Stimulated activated CD4-positive, alpha-beta T cell treated with anti-CD3 and anti-CD28 coated beads, Interleukin-12 subunit alpha, Interleukin-12 subunit beta, amount 100 ng/mL, for 24 hours (primary cell): ENCODE measurements at places on chromosomes 1 and 21.

- DNase-seq = no peak
These were observed 61.3 kb downstream of the ROR1 start for GRCh38 chr1:63835128-63835527.

DNA sequence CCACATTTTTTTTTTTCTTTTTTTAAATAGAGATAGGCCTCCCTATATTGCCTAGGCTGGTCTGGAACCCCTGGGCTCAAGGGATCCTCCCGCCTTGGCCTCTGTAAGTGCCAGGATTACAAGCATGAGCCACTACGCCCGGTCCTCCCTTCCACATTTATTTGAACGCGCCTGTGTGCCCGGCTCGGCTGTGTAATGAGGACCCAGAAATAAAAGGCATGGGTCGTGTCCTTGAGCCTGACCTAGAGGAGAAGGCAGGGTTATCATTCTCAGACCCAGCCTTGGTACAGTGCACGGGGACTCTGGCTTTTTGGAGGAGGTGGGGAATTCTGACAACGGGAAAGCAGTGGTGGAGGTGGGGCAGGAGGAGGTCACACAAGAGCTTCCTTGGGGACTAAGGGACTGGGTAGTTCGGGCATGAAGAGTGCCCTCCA lies 841 bp downstream of the CENPF start:
- no peak for DNase-seq

DNA sequence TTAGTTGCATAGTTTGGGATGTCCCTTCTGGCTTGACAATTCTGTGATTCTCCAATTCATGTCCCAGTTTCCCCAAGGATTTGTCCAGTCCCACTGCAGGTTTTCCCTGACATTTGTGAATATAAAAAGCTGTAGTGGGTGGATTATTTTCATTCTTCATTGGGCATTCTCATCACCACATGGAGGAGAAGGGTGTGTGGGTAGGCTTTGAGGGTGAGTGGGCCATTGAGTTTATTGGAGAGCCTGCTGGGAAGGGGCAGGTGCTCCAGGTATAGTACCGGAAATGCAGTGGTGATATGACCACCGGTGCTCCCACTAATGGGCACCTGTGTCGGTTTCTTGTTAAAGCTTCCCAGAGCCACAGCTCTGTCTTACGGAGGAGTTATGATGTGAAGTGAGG lies 74.5 kb downstream of the CNIH3 start:
- no peak for DNase-seq

- DNase-seq = no peak
These were observed 9.8 kb upstream of the F5 start for GRCh38 chr1:169595764-169596711.

- no peak for DNase-seq
These were observed 247.0 kb upstream of the LYPLAL1 start for GRCh38 chr1:218926631-218927030.

GRCh38 chr1:6351480-6352137 lies 42.0 kb downstream of the ACOT7 start:
- no peak for DNase-seq

DNA sequence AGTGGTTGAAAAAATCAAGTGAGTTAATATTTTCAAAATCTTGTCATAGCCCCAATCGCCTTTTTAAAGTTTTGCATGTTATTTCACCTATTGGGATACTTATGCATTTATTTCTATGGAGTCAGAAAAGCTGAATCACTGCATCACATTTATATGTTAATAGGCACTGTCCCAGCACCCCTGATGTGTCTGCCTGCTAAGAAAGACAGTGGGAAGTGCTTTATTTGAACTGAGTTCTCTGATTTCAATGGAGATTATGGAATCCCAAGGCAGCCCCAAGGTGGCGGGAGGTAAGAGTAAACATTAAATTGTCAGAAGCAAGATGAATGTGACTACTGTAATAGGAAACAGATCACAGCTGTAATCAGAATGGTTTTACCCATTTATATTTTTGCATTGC lies 2225.7 kb downstream of the NCAM2 start:
- DNase-seq = no peak

DNA sequence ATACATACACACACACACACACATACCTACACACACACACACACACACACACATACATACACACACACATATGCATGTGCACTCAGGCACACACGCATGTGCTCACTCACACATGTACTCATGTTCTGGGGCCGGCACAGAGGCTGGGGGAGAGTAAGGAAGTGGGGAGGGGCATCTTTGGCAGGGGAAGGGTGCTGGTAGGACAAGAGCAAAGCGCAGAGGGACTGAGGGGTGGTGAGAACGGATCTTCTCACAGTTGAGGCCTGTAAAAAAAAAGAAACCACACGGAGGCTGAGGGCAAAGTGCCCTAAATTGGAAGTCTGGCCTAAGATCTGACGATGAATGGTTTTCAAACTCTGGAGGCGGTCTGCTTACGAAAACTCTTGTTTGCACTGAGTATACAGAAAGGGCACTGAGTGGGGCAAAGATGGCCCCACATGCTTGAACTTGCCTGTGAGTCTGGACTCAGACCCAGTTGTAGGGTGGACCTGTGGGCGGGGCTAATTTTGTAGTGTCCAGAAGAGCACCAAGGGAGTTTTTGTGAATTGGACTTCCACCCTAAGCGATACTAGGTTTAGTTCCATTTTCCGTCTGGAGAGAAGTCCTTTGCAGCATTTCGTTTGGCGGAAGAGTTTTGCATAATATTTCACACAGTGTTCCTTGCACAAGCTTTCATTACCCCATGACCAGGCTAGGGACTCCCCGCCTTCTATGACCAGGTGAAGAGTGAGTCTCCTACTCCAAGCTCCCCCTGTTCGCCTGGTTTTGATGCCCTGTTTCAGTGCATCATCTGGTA lies 79.3 kb upstream of the LYST start:
- no peak for DNase-seq

- DNase-seq = no peak
These were observed 24.0 kb downstream of the SPATA21 start for GRCh38 chr1:16413191-16413590.

DNA sequence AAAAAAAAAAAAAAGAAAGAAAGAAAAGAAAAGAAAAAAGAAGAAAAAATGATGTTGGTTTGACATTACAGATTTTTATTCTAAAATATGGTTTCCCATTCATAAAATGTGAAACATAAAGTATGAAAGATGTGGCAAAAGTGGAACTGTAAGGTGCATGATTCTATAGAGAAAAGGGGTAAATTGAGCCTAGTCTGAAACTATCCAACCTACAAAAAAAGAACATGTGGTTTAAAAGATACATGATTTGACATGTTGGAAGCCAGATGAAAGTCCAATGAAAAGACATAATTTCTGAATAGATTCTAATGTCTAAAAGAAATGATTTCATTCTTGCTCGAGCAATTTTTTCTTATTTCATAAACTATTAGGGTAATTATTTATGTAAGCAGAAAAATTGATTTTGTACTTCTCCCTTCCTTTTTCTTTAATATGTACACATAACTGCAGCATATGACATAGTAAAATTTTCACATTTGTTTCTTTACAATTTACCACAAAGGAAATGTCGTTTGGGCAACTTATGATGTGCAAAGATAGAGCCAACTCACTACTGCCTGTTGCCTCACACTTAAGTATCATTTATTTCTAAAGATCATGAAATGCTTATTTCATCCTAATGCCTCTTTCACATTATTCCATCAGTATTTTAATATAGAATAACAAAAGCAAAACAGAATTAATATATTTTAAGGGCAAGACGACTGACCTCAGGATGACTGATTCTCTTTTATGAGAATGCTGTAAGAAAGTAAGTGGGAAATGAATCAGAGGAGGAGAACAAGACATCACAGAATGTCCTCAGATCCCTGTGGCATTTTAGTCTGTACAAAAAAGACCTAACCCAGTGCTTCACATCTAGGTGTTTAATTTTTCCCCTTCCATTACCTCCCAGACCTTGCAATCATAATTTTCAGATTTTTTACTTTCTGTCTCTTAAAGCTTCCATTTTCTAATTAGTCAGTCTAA lies 165.8 kb upstream of the HMCN1 start:
- no peak for DNase-seq

DNA sequence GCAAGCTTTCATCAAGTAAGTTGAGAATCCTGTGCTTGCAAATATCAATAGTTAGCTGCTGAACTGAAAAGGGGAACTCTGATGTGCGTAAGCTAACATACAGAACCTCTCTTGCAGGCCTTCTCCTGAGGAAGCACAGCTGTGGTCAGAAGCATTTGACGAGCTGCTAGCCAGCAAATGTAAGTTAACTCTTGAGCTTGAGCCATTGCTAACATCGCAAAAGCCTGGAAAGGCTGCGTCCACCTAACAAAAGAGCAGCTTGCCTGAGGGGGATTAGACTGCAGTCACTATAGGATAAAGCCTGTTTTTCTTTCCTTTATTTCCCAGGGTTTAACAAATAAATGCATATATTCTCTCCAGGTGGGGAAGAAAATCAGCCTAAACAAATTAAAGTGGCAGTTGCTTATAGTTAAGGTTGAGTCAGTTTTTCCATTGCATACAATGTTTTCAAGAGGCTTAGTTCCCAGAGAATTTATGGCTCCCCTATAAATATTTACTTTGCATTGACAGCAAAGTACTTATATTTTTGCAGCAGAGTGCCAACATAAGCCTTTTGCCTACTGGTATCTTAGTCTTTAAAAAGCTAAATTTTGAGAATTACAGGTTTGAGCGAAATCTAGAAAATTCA lies 1.5 kb downstream of the RGS2 start:
- DNase-seq = no peak

DNA sequence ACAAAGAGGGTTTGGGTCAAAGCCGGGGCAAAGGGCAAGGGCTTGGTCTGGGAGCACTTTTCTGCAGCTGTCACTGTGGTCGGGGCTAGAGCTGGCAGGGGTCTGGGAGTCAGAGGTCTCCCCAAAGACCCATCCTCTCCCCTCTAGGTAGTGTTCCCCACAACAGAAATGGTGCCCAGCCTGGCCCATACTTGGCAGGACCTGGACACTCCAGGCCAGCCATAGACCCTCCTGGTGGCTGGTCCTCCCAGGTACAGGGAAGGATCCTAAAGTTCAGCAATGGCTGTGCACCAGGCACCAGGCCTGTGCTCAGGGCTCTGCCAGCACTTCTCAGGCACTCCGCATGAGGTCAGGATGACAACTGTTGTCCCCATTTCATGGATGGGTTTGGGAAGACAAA lies 11.0 kb downstream of the ESPN start:
- DNase-seq = no peak

GRCh38 chr1:9422321-9422720 lies 116.9 kb upstream of the SLC25A33 start:
- no peak for DNase-seq

GRCh38 chr1:86696522-86696921 lies 7.9 kb upstream of the SH3GLB1 start:
- no peak for DNase-seq

GRCh38 chr1:2593251-2593878 lies 6.8 kb downstream of the PRXL2B start:
- DNase-seq = no peak

GRCh38 chr1:21524686-21525339 lies 15.6 kb downstream of the ALPL start:
- DNase-seq = no peak

- no peak for DNase-seq
These were observed 116.9 kb downstream of the EDEM3 start for GRCh38 chr1:184637664-184638240.

GRCh38 chr1:17833661-17834501 lies 78.7 kb downstream of the ACTL8 start:
- DNase-seq = no peak

DNA sequence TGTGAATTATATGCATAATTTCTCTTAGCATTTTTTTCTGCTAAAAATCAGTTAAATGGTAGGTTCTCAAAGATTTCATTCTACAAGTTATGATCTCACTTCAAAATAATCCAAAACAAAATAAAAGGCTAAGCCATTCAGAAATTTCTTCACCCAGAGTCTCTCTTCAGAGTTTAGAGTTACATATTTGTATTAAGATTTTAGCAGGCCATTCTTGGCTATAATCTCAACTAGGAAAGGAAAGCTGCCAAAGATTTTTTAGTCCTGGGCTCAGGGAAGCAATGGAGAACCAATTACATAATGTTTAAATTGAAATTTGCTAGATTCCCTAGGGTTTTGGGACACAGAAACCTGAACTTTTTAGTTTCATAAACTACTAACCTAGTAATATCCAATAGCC lies 245.0 kb downstream of the USH2A start:
- DNase-seq = no peak

GRCh38 chr1:190667914-190668313 lies 190.2 kb upstream of the BRINP3 start:
- no peak for DNase-seq

- no peak for DNase-seq
These were observed 1.5 kb upstream of the POU2F1 start for GRCh38 chr1:167219194-167219593.

DNA sequence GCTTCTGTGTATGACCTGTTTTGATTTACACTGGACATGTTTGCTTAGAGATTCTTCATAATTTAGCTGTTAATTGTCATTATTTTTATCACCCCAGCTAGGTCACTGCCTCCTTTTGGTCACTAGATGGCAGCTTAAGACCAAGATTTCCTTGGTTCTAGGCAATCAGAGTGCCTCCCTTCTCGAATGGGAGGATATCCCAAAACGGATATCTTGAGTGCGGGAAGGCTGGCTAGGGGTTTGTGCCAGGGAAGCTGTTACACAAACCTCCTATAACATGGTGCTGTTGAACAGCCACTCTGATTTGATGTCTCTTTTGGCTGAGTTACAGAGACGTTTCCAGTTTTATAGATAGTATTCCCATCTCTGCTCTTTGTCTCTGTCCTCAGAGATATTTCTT lies 283.5 kb downstream of the S1PR1 start:
- DNase-seq = no peak
